Myocyte (in vitro differentiated cells): ENCODE measurements at places on chromosomes 4 and X. TPM values are rescaled to one million over a fixed set of nuclear protein-coding genes. Genes with fewer than 3 reads are reported as not detected.

Gene BEND2
- total RNA-seq: not detected in 2 replicates

Gene CXorf65
- total RNA-seq: 4.6 TPM in 1 of 2 replicates, not detected in the other

Gene TMEM128
- 16.9 and 18.5 TPM in 2 replicates for total RNA-seq

Gene SPANXN4
- not detected in 2 replicates for total RNA-seq

Gene CT47A7
- not detected in 2 replicates for total RNA-seq

Gene RS1
- not detected in 2 replicates for total RNA-seq

Gene TCEANC
- total RNA-seq: 3.6 and 5.7 TPM in 2 replicates

Gene PDE6B
- 0.27 and 2.1 TPM in 2 replicates for total RNA-seq

Gene LRCH2
- total RNA-seq: not detected in 2 replicates

Gene H2BW2
- not detected in 2 replicates for total RNA-seq

Gene RNF175
- total RNA-seq: not detected in 2 replicates

DNA sequence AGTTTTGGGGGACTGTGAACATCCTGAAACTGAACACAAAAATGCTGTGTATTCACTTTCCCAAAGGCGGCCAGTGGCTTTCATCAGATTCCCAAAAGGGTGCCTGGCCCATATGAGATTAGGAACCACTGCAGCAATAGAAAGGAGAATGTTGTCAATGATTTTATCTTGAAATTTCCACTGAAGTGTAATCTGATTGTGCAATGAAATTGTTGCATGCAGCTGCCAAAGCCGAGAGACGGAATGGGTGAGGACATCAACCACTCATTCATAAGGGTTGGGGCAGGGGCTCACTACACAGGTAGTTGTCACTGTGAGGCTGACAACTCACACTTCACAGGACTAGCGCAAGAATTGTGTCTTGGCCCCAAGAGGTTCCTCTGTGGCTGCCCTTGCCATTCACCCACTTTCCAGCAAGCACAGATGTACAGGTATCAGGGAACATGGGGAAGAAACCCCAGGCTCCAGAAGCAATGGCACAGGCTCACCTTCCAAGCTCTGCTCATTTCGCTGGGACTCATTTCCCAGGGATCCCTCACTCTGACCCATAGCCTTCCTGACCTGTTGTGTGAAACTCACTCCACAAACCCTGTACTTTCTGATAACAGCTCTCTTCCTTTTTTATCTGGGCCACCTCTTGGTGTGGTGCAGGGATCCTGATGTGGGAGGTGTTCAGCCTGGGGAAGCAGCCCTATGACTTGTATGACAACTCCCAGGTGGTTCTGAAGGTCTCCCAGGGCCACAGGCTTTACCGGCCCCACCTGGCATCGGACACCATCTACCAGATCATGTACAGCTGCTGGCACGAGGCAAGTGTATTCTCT lies 48.8 kb downstream of the BMX start:
- DNase-seq: no peak

- no peak for DNase-seq
Measured at GRCh38 chr4:122661176-122662160, 40.6 kb upstream of the IL21 start.

- no peak for DNase-seq
Measured at GRCh38 chr4:39335566-39335965, 30.6 kb downstream of the RFC1 start.

- peak; percentile 34 for DNase-seq
Measured at GRCh38 chr4:144666539-144667175, 20.7 kb downstream of the HHIP start.

GRCh38 chr4:60723796-60724195 lies 476.3 kb upstream of the ADGRL3 start:
- no peak for DNase-seq

- no peak for DNase-seq
Measured at GRCh38 chr4:79547851-79548250, 139.8 kb upstream of the GK2 start.

GRCh38 chrX:69150281-69150960 lies 14.8 kb downstream of the PJA1 start:
- no peak for DNase-seq

DNA sequence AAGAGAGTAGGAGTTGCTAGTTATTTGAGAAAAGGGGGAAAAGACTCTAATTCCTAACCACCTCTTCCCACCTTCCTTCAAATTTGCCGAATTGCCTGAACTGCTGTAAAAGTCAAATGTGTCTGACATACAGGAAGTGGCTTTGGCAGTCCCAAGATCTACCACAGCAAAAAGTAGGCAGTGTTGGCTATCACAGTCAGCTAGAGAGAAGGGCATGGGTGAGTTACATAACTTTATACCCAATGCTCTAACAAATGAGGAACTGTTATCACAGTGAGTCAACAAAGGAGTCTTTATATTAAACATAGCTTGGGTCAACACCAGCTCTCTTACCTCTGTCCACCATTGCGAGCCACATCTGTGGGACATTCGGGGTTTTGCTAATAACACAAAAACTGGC lies 2.4 kb upstream of the MBNL3 start:
- no peak for DNase-seq

GRCh38 chr4:54475546-54475945 lies 182.2 kb upstream of the KIT start:
- no peak for DNase-seq

DNA sequence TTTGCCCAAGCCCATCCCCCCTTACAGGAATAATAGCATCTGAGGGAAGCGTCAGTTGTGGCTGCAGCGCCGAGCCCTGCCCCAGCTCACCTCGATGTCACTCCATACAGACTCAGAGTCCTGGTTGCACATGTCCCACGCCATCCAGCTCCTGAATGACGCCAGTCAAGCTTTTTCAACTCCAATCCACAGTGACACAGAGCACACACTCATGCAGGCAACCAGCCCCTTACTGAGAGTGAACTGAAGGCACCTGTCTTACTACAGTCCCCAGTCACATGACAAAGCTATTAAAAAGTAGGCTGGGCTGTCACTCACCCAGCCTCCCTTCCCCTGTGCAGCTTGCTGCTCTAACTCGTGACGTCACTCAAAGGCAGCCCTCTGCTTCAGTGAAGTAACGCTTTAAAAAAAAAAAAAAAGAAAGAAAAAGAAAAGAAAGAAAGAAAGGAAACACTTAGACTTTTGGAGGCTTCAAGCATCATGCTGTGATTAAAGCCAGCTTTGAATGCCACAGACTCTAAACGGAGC lies at the start of gene PPARGC1A:
TSS of gene PPARGC1A (minus strand) at position 234 of the 528 bp plus-strand sequence. CDS start at position 144, 90 bp downstream.
- peak; percentile 78 for DNase-seq

DNA sequence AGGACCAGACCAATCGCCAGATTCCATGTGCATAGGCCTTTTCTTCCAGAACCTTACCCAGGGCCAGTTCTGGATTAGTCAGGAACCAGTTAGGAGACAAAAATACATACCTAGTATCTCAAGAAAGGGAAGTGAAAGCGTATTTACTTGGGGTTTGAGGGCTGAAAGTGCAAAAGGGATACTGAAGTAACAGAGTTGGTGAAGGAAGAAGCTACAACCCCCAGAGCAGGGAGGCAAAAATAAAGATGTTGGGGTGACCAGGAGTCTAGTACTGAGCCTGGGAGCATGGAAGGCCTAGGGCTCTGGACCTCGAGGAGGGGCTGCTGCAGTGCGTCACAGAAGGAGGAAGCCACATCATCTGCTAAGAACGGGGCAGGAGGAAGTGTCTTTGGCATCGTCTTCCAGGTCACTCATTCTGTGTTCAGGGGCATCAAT lies 38.3 kb downstream of the TKTL1 start:
- DNase-seq: no peak

- no peak for DNase-seq
Measured at GRCh38 chr4:180617196-180617595, 1626.0 kb upstream of the TENM3 start.

DNA sequence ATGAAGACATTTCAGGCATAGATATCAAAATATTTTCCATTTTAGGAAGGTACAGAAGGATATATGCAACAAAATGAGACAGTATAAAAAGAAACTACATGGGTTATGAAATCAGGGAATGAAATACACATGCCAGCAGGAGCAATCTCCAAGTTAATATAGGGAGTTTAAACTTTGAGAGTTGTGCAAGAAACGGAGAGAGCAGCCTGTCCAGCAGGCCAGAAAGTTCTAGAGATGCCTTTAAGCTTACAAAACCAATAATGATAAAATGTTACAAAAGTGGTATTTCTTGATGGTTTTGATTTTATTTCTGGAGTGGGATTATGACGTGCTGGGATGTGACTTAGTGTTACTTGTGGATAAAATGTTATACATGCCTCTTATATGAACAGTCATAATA lies 2047.9 kb downstream of the ARAP2 start:
- no peak for DNase-seq

- no peak for DNase-seq
Measured at GRCh38 chrX:30822068-30822681, 66.9 kb downstream of the TAB3 start.

DNA sequence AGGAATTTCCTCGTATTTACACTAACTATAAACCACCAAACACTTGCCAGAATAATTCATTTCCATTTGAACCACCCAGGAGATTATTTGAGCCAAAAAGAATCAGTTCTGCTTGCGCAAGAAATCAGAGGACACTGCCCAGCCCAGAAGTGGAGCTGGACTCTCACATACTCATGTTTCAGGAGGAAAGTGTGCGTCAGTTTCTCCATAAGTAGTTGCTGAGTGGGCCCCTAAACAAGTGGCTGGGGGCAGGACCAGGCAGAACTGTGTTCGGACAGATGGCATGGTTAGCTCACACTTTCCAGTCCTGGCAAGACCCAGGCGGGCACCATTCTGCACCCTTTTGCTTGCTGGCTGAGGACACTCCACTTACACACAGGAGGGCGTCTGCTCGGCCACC lies 38.8 kb downstream of the BTC start:
- DNase-seq: peak; percentile 44

DNA sequence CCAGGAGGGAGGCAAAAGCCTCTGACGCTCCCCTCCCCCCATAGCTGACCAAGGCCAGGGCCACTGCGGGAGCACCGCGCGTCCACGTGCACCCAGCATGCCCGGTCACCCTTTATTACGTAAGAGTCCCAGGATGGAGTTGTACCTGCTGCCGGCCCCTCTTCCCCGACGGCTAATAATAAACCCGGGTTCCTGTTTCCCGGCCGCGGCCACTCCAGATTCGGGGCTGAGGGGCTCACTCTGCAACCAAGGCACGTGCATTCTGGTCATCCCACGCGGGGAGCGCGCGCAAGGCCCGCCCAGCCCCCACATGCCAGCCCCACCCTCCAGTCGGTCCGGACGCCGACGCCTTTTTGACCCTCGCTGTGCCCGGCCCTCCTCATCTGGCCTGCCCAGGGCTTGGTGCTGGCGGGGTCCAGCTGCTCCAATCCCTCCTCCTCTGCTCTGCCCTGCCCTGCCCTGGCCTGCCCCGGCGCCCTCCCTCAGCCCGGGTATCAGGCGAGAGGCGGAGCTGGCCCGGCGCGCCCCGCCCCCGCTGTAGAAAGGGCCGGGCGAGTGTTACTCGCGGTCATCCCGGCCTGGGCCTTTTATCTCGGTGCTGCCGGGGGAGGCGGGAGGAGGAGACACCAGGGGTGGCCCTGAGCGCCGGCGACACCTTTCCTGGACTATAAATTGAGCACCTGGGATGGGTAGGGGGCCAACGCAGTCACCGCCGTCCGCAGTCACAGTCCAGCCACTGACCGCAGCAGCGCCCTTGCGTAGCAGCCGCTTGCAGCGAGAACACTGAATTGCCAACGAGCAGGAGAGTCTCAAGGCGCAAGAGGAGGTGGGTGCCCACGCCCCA lies 2.6 kb downstream of the MID1IP1 start:
- DNase-seq: peak; percentile 91

GRCh38 chrX:25166145-25166544 lies 150.4 kb upstream of the ARX start:
- DNase-seq: no peak

DNA sequence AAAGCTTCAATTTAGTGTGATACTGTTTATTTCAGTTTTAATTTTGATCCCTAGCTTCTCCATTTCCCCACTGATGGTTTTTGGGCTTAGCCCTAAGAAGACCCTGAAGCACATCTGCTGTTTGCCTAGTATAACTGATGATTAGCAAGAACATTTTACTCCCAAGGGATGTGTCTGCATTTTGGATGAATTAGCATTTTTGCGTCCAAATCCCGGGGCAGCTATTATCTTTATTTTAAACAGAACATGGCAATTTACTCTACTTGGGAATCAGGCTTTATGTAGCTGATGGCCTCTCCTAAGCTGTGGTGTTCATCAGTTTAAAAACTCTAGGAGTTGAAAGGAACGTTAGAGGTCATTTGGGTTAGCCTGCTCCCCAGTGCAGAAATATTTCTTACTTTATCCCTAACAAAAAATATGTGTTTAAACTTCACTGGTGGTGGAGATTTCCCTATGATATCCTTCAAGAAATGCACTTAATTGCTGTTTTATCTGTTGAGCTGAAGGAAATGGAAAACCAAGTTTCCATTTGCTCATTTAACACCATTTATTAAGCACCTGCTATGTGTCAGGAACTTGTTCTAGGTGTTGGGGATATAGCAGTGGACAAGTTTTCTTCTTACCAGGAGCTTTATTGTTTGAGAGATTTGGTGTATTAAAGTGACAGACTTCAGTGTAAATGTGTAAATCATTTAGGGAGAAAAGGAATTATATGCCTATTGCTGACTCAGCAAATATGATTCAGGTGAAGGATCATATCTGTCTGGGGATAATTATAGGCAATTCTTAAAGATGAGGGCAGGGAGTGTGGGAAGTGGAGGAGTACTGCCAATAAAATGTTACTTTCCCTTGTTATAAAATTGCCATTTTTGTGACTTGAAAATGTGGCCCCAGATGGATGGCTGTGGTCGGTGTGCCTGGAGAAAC lies 3.4 kb downstream of the SEPTIN11 start:
- DNase-seq: no peak

- DNase-seq: peak; percentile 20
Measured at GRCh38 chrX:133881007-133881406, 104.4 kb downstream of the GPC3 start.

GRCh38 chr4:68406479-68406859 lies 40.8 kb upstream of the TMPRSS11E start:
- no peak for DNase-seq

GRCh38 chr4:156638334-156638733 lies 333.3 kb downstream of the PDGFC start:
- no peak for DNase-seq

DNA sequence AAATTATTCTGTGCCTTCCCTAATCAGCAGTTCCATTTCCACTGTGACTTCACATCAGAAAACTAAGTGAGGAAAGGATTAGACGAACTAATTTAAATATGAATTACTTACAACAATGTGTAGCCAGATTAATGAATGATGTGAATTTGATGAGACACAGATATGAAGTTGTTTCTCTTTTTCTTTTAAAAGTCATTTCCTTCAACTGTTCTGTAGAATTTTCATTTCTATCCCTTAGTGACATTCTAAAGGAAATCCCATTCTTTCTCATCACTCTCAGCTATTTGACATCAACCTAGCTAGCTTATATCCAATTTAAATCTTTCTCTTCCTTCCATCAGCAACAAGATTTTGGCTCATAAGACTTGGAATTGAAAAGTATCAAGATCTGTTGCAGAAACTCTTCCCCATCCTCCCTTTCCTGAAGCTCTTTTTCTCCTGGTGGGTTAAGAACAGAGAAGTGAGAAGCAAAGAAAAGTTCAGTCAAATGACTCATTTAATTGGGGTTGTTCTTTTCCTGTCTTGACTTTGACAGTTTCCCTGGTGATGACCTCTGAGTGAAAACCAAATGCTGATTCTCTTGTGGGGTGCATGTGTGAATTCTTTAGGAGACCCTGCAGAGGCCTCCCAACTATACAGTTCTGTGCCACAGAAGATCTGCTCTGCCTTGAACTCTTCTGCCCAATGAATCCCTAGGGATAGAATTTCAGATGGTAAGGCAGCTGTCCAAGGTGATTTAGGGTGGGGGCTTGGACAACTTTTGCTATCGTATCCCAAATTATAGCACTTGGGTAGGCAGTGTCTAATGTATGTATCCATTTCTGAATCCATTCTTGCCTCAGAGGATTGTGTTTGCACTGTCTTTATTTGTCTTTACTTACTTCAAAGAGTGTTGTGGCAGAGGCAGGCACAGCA lies 232.5 kb upstream of the GPRIN3 start:
- peak; percentile 5 for DNase-seq
